PC-3 (cell line): ENCODE measurements at places on chromosomes 16 and 17.

GRCh38 chr16:89195521-89196171 lies 4.7 kb downstream of the SLC22A31 start:
- H3K4me1 ChIP-seq, result no peaks in the 10 kb centered on the region
- no peak for DNase-seq
- no peak overlapping the region for H3K27ac ChIP-seq
- H3K4me3 ChIP-seq, result no peak overlapping the region
- no peaks in the 10 kb centered on the region for H3K36me3 ChIP-seq

DNA sequence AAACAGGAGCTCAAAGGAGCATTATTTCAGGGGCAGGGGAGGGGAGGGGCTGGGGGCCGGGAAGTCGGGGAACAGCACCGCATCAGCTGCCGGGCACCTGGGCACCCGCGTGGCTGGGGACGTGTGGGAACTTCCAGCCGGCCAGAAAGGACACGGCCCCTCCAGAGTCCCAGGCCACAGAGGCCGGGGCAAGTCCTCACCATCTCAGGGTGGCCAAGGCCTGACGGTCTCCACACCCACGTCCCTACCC lies 1.1 kb downstream of the PGAP6 start:
- H3K36me3 ChIP-seq, result no peaks in the 10 kb centered on the region
- peaks cover 14% of the 10 kb centered on the region for H3K4me1 ChIP-seq
- no peak for DNase-seq
- H3K27ac ChIP-seq, result no peak overlapping the region

- no peak overlapping the region for H3K27ac ChIP-seq
- H3K4me1 ChIP-seq, result peaks cover 36% of the 10 kb centered on the region
- H3K36me3 ChIP-seq, result no peaks in the 10 kb centered on the region
- no peak overlapping the region for H3K4me3 ChIP-seq
Observed at GRCh38 chr17:72382971-72383722, 262.3 kb downstream of the SOX9 start.

DNA sequence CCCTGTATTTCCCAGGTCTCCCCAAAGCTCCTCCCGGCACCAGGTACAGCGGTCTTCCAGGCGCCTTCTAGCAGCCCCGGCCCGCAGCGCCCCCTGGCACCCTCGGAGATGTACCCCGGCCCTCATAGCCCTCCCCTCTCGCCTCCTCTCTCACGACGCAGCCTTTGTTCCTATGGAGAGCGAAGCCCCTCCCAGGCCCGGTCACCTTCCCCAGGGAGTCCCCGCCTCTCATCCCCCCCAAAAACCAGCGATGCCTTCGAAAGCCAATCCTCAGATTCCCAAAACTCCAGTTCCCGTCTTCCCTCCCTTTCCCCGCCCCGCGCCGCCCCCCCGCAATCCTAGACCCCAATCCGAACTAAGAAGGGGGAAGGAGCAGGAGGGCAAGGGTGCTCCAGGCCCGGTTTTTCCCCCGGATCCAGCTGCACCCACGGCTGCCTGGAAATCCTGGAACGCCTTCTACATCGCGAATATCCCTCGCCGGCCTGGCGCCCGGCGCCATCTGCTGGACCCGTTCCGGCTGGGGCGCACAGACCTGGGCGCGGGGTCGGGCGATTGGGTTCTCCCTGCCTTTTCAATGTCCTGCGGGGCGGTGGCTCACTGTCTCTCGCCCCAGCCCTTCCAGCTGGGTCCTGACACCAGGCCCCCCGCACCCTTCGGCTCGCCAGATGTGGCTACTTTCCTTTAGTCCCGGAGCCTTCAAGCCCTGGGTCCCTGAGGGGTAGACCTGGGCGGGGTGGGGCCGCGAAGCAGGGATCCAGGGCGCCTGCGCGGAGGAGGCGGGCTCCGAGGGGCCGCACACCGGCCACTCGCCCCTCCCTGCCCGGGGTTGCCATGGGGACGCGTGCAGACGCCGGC lies at the start of gene DNAH2:
Gene DNAH2, plus strand, starts transcription at position 844 of the 855 bp plus-strand sequence. CDS start 1,991 bp downstream, outside the sequence.
- H3K4me3 ChIP-seq, result peak within 1 kb of the TSS; percentile 84
- H3K4me1 ChIP-seq, result peaks cover 7% of the 10 kb centered on the region
- no peaks in the 10 kb centered on the region for H3K27me3 ChIP-seq
- H3K36me3 ChIP-seq, result no peaks in the 10 kb centered on the region
- H3K27ac ChIP-seq, result no peak within 1 kb of the TSS

- no peak overlapping the region for H3K4me3 ChIP-seq
- DNase-seq, result peak; percentile 52
- no peak overlapping the region for H3K27ac ChIP-seq
- no peaks in the 10 kb centered on the region for H3K36me3 ChIP-seq
- no peaks in the 10 kb centered on the region for H3K27me3 ChIP-seq
- no peaks in the 10 kb centered on the region for H3K4me1 ChIP-seq
Observed at GRCh38 chr17:51434434-51435170, 174.3 kb downstream of the UTP18 start.

DNA sequence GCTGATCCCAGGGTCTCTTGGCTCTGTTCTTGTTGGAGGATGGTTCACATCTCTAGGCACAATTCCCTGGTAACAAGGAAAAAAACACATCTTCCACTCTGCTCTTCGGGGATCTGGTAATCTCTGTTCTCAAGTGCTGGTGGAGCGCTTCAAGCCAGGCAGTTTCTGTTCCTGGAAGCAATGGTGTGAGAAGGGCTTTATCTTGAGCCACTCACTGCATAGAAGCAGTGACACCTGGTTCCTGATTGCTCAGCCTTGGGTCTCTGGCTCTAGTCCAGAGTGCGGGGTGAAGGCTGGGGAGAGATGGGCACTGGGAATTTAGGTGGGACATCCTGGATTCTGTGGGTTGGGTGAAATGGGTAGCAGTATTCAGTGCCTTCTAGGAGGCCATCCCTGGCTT lies 14.1 kb downstream of the AKAP1 start:
- no peak for DNase-seq
- peaks cover 7% of the 10 kb centered on the region; the same call in 1 of the 2 replicates for H3K36me3 ChIP-seq
- no peaks in the 10 kb centered on the region for H3K27me3 ChIP-seq
- no peak overlapping the region for H3K27ac ChIP-seq
- H3K4me1 ChIP-seq, result peaks cover 12% of the 10 kb centered on the region

- no peaks in the 10 kb centered on the region for H3K36me3 ChIP-seq
- H3K27ac ChIP-seq, result no peak overlapping the region
- no peak overlapping the region for H3K4me3 ChIP-seq
- peaks cover 4% of the 10 kb centered on the region; the same call in 1 of the 2 replicates for H3K4me1 ChIP-seq
- no peak for DNase-seq
Observed at GRCh38 chr17:45646288-45646988, 137.7 kb upstream of the CRHR1 start.

- H3K36me3 ChIP-seq, result no peaks in the 10 kb centered on the region
- no peaks in the 10 kb centered on the region for H3K27me3 ChIP-seq
- peaks cover 17% of the 10 kb centered on the region for H3K4me1 ChIP-seq
- H3K27ac ChIP-seq, result no peak overlapping the region
- peak; percentile 45 for DNase-seq
Observed at GRCh38 chr17:17781591-17782496, 54.9 kb downstream of the SREBF1 start.

GRCh38 chr16:67148656-67149275 lies 2.0 kb downstream of the B3GNT9 start:
- H3K36me3 ChIP-seq, result no peaks in the 10 kb centered on the region; the same call in 1 of the 2 replicates
- H3K27me3 ChIP-seq, result no peaks in the 10 kb centered on the region
- no peaks in the 10 kb centered on the region for H3K4me1 ChIP-seq
- no peak overlapping the region for H3K27ac ChIP-seq
- no peak for DNase-seq

- DNase-seq, result no peak
- no peaks in the 10 kb centered on the region for H3K27me3 ChIP-seq
- no peaks in the 10 kb centered on the region for H3K4me1 ChIP-seq
- no peak overlapping the region for H3K4me3 ChIP-seq
- no peak overlapping the region for H3K27ac ChIP-seq
Observed at GRCh38 chr16:4450430-4450829, 24.0 kb downstream of the NMRAL1 start.

DNA sequence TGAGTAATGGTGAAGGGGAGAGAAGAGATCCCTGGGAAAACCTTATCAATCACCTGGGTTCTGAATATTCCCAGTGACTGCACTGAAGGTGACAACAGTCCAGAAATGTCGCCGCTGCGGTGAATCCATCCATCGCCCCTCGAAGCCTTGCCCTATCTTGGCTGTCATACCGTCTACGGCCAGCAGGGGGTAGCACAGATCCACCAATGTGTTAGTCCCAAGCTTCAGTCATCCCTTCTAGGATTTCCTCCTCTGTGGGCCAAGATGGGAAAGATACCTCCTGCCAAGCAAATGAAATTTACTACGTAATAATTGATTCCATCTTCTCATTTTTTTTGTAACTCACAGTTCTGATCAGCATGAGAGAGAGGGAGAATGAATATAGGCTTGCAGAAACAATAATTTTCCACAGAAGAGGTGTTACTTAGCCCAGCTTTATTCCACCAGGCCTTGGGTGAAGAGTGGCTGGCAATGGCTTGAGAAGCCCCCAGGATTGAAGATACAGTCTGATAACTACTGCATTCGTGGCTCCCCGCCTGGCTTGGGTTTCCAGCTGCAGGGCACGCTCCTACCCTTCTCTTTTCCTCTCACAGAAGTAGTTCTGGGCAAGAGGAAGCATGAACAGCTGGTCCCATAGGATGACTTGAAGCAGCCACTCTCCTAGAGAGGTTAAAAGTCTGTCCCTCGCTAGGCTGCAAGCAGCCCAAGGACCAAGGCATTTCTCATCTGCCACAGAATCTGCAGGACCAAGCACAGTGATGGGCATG lies 2.6 kb upstream of the FMNL1 start:
- no peaks in the 10 kb centered on the region for H3K36me3 ChIP-seq
- no peaks in the 10 kb centered on the region for H3K27me3 ChIP-seq
- DNase-seq, result peak; percentile 92
- no peak overlapping the region for H3K4me3 ChIP-seq

GRCh38 chr17:63629627-63630026 lies 7.4 kb downstream of the MAP3K3 start:
- no peak overlapping the region for H3K27ac ChIP-seq
- H3K4me1 ChIP-seq, result peaks cover 10% of the 10 kb centered on the region; the same call in 1 of the 2 replicates
- H3K36me3 ChIP-seq, result no peaks in the 10 kb centered on the region
- H3K4me3 ChIP-seq, result no peak overlapping the region
- no peaks in the 10 kb centered on the region for H3K27me3 ChIP-seq

- H3K27ac ChIP-seq, result no peak overlapping the region
- no peak overlapping the region for H3K4me3 ChIP-seq
- no peaks in the 10 kb centered on the region for H3K4me1 ChIP-seq
Observed at GRCh38 chr16:78365366-78365765, 265.9 kb downstream of the WWOX start.

GRCh38 chr17:70128727-70129238 lies 40.5 kb upstream of the KCNJ2 start:
- H3K4me1 ChIP-seq, result 0 out of 2 replicates have a peak, but pooled peaks cover 7% of the 10 kb centered on the region
- no peak overlapping the region for H3K4me3 ChIP-seq
- no peaks in the 10 kb centered on the region for H3K27me3 ChIP-seq
- no peak overlapping the region for H3K27ac ChIP-seq

DNA sequence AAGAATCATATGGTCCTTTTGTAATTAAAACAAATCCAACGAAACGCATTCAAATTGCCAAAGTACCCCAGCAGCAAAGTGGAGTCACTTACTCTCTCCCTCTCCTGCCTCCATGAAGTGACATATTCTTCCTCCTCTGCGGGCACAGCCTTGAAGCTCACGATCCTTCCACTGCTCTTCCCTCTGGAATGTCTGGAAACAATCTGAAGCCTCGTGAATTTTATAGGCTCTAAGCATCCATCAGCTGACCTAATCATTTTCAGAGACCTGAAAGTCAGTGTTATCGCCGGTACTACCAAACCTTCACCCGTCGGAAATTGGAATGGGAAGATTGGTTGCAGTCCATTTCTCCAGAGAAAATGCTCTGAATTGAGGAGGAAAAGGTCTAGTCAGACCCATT lies 134.5 kb upstream of the FOXF1 start:
- no peak for DNase-seq
- H3K4me3 ChIP-seq, result no peak overlapping the region
- H3K36me3 ChIP-seq, result no peaks in the 10 kb centered on the region
- no peaks in the 10 kb centered on the region for H3K4me1 ChIP-seq

DNA sequence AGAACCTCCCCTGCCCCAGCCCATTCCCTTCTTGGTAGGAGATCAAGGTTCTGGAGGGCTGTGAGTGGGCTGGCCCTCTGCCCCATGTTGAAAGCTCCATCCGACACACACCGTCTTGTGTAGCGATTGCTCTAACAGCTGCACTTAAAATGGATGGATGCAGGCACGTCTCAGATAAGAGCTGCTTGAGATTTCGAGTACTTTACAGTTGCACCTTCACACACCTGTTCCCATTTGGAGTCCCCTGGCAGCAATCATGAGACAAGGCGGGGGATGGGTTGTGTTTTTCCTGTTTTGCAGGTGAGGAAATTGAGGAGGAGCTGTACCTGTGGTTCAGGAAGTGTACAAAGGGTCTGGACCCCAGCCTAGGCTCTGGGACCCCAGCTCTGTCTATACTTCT lies 25.6 kb upstream of the TAC4 start:
- no peaks in the 10 kb centered on the region for H3K4me1 ChIP-seq
- no peak overlapping the region for H3K4me3 ChIP-seq
- DNase-seq, result no peak
- H3K27ac ChIP-seq, result no peak overlapping the region
- H3K27me3 ChIP-seq, result no peaks in the 10 kb centered on the region
- H3K36me3 ChIP-seq, result no peaks in the 10 kb centered on the region

DNA sequence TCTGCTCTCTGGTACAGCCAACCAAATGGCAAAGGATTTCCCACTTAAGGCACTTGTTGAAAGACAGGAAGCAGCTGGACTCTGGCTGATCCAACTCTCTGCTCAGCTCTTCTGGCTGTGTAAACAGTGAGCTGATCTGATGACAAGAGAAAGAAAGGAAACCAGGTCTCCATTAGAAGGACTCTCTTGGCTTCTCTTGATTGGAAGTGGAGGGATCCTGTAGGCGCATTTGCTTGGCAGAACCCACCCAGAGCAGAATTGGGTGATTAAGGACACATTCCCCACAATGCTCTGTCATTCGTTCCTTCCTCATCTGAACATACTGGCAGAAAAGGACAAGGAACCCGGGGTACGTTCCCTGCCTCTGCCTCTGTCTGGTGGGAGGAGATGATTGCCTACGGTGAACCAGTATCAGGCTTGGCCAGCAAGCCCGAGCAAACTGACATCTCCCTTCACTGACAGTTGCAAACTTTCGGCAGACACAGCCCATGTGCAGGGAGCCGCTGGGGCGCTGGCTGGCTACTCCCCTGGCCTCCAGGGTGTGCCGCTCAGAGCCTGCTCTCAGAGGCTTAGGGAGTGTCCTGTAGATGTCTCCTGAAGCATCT lies 29.1 kb downstream of the LDHD start:
- no peak overlapping the region for H3K27ac ChIP-seq
- H3K27me3 ChIP-seq, result no peaks in the 10 kb centered on the region
- no peak for DNase-seq
